HuH-7.5 (cell line): ENCODE measurements at places on chromosomes 13 and 19.

GRCh38 chr19:17841810-17842662 lies 5.7 kb downstream of the JAK3 start:
- no peak for DNase-seq

DNA sequence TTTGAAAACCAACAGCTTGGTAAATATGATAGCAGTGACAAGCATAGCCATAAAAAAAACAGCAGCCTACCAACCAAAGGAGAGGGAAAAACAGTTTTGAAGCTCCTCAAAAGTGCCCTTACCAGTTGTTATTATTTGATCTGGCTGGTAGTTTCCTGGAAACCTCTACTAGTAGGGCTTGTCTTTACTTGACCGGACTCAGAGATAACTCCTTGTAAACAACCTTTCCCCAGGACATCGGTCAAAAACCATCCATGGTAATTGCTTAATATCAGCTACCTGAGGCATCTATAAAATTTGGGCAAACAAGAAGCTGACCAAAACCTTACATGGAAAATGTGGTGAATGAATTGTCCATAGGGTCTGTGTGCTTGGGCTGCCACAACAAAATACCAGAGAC lies 210.9 kb downstream of the FGF14 start:
- no peak for DNase-seq

- DNase-seq = no peak
Observed at GRCh38 chr13:94925263-94925662, 212.9 kb upstream of the SOX21 start.

- no peak for DNase-seq
Observed at GRCh38 chr19:8392017-8392591, 1.9 kb downstream of the RAB11B start.

DNA sequence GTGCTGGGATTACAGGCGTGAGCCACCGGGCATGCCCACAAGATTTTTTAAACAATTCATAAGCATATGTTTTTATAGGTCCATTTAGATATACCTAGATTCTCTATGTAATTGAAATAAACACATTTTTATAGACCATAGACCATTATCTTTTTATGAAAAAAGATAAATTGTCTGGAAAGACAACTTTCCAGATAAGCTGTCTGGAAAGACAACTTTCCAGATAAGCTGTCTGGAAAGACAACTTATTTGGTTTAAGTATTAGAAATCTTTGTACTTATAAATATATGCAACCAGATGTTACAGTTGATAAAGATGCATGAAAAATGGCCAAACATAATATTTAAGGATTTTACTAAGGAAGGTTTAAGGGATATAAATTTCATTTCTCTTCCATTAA lies 538.5 kb downstream of the GPC6 start:
- no peak for DNase-seq

DNA sequence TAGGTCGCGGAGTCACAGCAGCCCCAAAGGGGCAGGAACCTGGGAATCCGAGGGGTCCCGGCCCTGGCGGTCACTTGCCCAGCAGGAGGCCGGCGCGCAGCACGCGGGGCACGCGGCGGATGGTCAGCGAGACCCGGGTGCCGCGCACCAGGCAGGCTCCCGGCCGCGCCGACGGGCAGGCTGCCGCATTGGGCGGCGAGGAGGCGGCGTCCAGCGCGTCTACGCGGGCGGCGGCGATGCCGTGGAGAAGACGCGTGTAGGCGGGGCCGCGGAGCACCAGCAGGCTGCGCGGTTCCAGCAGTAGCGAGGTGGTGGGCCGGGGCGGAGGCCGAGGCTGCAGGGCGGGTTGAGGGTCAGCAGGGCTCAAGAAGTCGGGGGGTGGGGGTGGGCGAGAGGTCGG lies 607 bp upstream of the SYNE4 start:
- DNase-seq = peak; percentile 79

DNA sequence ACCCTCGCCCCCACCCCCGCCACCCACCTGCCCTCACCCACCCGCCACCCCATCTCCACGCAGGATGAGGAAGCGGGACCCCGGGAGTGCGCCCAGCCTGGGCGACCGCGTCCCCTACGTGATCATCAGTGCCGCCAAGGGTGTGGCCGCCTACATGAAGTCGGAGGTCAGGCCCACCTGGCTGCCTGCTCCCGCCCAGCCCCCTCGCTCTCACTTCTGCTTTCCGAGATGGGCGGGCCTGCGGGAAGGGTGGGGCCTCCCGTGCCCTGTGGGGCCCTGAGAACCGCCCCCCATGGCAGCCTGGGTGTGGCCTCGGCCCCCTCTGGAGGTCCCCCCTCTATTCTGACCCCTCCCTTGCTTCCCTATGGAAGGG lies 3.1 kb upstream of the SPIB start:
- no peak for DNase-seq

DNA sequence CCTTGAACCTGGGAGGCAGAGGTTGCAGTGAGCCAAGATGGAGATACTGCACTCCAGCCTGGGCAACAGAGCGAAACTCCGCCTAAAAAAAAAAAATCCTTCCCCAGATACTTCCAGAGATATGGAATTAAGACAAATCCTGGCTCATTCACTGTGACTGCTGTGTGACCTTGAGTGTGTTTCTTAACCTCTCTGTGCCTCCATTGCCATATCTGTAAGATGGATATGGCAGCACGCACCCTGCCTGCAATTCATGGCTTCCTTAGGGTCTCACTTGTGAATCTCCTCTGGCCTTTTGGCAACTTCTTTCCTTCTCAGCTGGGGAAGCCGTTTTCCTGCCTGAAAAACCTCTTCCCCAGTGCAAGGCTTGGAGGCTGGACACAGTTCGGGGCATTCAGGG lies 33.8 kb upstream of the ONECUT3 start:
- no peak for DNase-seq

DNA sequence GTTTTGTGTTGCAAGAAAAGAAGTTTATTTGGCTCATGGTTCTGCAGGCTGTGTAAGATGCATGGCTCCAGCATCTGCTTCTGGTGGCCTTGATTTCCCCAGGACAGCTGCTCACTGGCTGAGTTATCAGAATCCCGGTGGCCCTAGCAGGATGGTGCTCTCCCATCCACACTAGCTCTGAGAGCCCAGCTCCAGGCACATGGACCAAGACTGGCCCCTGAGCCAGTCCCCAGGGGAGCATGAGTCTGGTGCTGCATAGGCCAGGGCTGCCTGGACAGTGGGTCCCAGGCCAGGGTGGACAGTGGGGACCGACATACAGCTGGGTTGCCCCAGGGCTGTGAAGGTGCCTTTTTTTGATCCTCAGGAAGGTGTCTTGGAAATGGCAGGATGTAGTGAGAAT lies 10.4 kb downstream of the ADGRE2 start:
- DNase-seq = no peak

DNA sequence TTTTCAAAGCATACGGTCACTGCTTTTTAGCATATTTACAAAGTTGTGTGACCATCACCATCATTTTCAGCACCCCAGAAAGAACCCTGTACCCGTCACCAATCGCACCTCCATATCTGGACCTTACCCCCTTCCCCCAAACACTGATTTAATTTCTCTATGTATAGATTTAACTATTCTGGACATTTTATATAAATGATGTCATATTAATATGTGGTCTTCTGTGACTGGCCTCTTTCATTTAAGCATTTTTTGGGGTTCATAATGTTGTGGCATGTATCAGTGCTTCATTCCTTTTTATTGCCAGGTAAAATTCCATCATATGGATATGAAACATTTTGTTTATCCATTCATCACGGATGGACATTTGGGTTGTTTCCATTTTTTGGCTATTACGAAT lies 74.0 kb downstream of the TBC1D4 start:
- DNase-seq = no peak

DNA sequence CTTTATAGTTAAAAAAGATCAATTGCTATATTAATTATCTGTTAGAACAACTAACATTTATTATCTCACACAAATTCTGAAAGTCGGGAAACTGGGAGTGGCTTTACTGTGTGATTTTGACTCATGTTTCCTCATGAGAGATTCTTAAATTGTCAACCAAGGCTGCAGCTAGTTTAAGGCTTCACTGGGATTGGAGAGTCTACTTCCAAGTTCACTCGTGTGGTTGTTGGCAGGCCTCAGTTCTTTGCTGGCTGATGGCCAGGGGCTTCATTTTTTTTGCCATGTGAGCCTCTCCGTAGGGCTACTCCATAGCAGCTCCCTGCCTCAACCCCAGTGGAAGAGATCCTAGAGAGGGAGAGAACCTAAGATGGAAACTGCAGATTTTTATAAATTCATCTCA lies 24.5 kb upstream of the LPAR6 start:
- no peak for DNase-seq

DNA sequence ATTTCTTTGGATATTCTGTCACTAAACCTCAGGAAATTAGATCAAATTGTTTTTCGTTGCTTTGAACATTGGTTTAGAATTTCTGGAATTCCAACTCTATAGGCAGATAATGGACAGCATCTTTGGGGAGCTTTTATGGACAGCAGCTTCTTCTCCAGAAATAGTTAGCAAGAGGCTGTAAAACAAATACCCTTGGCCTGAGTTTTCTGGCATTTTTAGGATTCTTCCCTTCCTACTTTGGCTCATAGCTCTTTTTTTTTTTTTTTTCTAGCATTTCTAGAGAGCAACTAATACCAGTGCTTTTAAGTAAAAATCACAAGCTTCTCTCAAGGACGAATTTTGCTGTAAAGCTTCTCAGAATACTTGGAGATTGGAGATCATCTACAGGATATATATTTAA lies 169.8 kb upstream of the SPRY2 start:
- no peak for DNase-seq

DNA sequence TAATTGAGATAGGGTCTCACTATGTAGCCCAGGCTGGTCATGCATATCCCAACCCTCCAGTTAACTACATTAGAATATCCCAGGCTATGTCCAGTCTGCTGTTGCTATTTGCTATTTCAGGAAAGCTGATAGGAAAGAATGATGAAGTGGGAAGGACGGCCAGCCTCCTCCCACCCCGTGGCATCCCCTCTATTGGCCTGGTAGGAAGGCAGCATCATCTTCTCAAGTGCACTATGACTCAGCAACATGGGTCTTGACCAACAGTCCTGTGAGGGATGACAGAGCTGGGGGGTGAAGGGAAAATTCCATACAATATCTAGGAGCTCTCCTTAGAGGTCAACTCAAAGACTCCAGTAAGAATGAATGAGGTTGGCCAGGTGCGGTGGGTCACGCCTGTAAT lies 48.0 kb upstream of the ABCC4 start:
- no peak for DNase-seq

DNA sequence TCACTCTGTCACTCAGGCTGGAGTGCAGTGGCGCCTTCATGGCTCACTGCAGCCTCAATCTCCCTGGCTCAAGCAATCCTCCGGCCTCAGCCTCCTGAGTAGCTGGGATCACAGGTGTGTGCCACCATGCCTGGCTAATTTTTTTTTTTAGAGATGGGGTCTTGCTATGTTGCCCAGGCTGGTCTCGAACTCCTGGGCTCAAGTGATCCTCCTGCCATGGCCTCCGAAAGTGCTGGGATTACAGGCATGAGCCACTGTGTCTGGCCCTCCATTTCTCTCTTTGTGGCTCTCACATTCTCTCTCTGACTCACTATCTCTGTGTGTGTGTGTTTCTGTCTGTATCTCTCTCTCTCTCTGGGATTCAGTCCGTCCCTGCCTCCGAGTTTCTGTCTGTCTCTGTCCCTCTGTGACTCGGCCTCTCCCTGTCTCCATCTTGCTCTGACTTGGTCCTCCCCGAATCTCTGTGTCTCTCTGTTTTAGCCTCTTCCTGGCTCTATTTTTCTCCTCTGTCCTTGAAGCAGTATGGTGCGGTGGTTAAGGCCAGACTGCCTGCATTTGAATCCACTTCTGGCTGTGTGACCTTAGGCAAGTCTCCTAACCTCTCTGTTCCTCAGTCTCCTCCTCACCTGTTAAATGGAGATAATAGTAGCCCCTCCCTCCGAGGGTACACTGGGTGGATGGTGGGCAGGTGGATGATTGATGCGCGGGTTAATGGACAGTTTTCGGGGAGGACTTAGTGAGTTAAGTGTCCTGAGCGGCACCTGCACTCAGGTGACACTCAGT lies 11.0 kb downstream of the MEIS3 start:
- DNase-seq = no peak

GRCh38 chr13:51958217-51958547 lies 53.1 kb downstream of the ATP7B start:
- DNase-seq = no peak

- DNase-seq = no peak
Observed at GRCh38 chr19:13014101-13014920, 19.0 kb downstream of the NFIX start.

GRCh38 chr19:49114630-49115363 lies 627 bp downstream of the LIN7B start:
- DNase-seq = peak; percentile 72

DNA sequence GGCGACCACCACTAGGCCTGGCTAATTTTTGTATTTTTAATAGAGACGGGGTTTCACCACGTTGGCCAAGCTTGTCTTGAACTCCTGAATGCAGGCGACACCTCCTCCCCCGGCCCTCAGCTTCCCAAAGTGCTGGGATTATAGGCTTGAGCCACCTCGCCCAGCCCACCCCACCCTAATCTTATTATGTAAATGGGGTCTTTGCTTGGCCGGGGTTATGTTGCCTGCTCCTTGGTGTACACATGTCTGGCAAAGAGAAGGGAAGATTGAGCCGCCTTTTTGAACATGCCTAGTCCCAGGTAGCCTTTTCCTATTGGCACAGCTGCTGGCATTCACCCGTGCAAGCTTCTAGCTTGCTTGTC lies 106.8 kb downstream of the KCTD15 start:
- DNase-seq = no peak

- peak; percentile 7 for DNase-seq
Observed at GRCh38 chr13:74162135-74162534, 27.9 kb upstream of the KLF12 start.

- DNase-seq = no peak
Observed at GRCh38 chr13:112003941-112004340, 63.0 kb upstream of the SOX1 start.

DNA sequence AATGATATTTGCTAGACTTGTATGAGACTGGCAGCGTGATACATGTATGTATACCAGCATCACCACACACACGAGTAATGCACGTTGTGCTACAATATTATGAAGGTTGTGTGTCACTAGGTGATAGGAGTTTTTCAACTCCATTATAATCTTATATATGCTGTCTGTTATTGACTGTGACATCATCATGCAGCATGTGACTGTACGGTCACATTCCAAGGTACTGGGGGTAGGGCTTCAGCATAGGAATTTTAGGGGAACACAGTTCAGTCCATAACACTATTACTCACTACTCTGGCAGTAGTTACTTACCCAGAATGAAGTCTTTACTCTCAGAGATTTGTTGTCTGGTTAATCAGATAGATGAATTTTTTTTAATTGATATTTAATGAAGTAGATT lies 91.1 kb downstream of the CDK8 start:
- DNase-seq = no peak
